ENCODE measurements at places on chromosomes 7 and 10.

DNA sequence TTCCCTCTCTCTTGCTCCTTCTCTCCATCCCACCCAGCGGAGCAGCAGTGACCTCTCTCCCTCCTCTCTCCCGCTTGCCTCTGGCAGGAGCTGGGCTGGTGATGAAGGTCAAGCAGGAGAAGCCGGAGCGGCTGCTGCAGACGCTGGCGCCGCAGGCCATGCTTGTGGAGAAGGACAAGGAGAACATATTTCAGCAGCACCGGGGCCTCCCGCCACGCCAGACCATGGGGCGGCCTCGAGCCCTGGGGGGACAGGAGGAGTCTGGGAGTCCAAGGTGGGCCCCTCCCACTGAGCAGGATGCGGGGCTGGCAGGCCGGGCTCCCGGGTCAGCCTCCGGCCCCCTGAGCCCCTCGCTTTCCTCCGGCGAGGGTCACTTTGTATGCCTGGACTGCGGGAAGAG lies 17.3 kb downstream of the ZNF775 start:
- DNase-seq = no peak

DNA sequence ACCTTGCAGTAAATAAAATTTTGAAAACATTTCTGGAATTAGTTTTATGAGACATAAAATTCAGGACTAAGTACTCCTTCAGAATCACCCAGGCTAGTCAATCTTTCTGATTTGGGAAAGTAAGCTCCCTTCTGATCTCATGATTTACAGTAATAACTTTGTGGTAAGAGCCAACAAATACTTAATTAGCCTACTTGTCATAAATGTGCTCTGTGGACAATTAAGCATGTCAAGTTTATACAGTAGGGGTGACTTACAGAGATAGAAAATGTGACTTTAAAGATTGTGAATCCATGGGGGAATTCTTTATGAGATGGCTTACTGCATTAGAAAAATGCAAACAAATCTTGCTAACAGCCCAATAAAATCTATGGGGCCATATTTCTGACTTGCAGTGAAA lies 616.9 kb upstream of the GHITM start:
- peak; percentile 68 for DNase-seq

DNA sequence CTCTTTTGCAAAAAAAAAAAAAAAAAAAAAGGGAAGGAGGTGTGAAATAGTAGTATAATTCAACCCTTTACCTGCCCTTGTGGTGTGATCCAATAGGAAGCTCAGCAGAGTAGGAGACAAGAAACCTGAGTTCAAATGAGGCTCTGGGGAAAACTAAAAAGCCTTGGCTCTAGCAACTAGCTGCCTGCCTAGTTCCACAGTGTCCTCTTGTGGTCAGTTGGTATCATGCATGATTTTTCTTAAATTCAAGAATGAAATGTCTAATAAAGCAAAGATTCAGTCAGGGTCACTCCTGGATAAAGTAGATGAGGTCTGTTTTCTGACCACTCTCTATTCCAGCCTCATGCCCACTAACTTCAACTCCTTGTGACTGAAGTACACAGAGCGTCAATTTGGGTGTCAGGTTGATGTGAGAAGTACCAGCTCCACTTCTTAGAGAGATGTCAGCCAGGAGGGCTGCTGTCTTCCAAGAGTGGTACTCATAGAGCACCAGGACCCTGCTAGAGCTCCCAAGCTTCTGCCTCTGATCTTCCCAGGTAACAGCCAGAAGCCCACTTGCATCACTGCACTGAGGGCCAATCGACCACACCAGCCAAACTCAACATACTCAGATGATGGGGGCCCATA lies 10.5 kb downstream of the LSM5 start:
- DNase-seq = peak; percentile 68

GRCh38 chr7:17939211-17939605 lies 1.1 kb downstream of the SNX13 start:
- no peak for DNase-seq

GRCh38 chr10:61078542-61079275 lies 134.7 kb upstream of the RHOBTB1 start:
- no peak for DNase-seq

GRCh38 chr7:101633511-101633910 lies 4.4 kb upstream of the MYL10 start:
- no peak for DNase-seq

DNA sequence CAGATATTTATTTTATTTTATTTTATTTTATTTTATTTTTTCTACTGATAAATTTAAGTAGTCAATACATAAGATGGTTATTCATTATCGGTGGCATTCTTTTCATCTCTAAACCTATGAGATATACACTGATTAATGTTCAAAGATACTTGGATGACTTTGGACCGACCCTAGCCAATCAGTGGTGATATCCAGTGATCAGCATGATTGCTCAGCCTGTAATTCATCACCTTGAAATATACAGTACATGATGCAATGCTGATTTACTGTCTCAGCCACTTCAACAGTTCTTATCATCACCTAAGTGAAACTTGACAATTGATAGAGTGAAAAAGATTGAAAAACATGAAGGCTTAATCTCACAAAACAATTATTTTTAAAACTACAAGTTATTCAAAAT lies 1651.0 kb downstream of the REEP3 start:
- no peak for DNase-seq

GRCh38 chr10:103227416-103227815 lies 18.3 kb upstream of the RPEL1 start:
- DNase-seq = no peak

- no peak for DNase-seq
These were observed 60.6 kb upstream of the DNAAF5 start for GRCh38 chr7:665736-666453.

GRCh38 chr7:81926-82756 lies 110.2 kb upstream of the FAM20C start:
- no peak for DNase-seq

DNA sequence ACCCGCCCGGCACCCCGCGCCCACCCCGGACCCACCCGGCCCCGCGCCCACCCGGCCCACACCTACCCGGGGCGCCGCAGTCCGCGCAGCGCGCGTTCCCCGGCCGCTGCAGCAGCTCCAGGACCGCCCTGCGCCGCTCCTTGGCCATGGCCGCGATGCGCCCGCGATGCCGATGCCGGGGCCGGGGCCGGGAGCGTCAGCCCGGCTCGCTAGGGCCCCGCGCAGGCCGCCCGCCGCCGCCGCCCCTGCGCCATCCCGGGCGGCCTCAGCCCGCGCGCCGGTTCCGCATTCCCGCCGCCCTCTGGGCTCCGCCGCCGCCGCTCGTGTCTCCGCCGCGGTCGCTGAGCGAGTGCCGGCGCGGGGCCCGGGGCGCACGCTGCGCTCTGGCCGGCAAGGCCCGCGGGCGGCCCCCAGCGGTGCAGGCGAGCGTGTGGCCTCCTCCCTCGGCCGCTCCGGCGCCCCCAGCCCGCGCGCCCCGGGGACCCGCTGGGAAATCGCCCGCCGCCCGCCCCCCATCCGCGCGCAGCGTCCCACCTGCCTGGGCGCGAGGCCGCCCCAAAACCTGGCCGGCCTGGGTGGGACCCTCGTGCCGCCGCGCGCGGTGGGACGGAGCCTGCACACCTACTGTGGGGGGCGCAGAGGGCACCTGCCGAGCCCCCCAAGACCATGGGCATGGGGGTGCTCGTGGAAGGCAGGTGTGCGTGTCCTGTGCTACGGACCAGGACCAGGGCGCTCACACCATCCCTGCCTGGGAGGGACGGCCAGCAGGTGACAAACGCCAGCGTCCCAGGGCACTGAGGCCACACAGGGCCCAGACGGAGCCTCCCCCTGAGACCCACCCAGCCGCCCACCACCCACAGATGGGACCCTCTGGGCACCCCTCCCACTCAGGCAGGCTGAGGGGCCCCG lies at the start of gene ADAP1:
ADAP1 (minus strand) TSS at position 351 of the 909 bp plus-strand sequence; CDS start at position 148, 203 bp downstream.
- peak; percentile 27 for DNase-seq

DNA sequence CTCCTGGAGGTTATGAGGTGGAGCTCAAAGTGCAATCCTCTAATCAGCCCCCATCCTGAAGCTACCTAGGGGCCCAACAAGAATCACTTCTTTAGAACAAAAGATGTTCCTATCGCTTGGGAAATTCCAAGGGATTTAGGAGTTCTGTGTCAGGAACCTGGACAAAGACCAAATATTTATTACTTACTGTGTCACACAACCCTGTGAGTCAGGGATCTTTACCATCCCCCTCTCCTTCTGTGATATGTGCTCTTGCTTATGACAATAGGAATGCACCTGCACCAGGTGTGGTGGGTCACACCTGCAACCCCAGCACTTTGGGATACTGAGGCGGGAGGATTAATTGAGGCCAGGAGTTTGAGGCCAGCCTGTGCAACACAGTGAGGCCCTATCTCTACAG lies 485.8 kb downstream of the PLXDC2 start:
- no peak for DNase-seq

DNA sequence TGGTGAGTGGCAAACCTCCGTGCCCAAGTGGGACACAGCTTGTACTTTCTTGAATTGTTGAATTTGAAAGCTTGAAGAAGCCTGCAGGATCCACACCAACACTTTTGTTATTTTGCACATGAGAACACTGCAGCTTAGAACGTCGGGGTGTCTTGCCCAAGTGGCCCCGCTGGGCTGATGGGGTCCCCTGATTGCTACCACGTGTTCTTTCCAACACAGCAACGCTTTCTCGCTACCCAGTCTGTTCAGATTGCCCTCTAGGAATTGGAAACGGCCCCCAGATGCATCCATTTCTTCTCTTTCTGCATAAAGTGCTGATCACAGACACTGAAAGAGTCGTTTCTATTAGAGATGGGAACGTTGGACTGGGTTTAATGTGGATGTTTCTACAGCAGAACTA lies 268.5 kb downstream of the ADARB2 start:
- DNase-seq = no peak

GRCh38 chr7:83677180-83677866 lies 28.4 kb upstream of the SEMA3E start:
- peak; percentile 74 for DNase-seq

DNA sequence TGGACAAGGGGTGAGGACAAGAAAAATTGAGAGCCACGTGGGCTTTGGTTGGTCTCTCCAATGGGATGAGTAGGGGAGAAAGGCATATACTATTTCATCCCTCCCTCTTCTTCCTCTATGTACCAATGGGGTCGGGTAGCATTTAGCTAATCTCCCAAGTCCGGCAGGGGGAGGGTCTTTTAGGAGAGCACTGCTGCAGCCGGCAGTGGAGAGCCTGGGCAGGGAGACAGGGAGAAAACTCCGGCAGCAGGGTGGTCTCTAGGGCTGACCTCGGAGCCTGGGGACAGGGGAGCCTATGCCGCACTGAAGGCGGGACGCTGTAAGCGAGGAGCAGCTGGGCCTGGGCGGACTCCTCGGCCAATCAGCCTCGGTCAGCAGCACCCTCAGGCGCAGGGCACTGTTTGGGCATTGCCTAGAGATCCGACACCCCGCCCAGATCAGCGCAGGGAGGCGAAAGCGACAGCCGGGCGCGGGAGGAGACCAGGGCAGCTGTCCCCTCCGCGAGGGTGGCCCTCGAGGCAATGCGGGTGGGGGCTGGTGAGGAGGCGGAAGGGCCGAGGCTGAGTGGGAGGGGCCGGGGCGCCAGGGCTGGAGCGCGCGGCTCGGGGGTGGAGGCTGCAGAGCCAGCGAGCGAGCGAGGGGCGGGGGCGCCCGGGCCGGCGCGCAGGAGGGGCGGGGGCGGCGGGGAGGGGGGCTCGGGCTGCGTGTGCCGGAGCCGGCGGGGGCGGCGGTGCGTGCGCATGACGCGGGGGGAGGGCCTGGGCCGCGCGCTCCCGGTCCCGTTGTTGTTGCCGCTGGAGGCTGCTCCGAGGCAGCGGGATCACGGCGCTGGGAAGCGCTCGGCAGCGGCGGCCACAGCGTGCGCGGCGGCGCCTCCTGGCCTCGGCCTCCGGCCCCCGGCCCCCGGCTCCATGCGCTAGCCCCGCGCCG lies at the start of gene AGAP3:
AGAP3 (plus strand) TSS at position 785 of the 930 bp plus-strand sequence. CDS start 267 bp downstream, outside the sequence.
- DNase-seq = peak; percentile 52

- DNase-seq = peak; percentile 84
These were observed 777 bp downstream of the BICC1 start for GRCh38 chr10:58513188-58514110.

GRCh38 chr10:24177636-24178035 lies 31.3 kb upstream of the KIAA1217 start:
- DNase-seq = no peak

GRCh38 chr10:95211606-95212279 lies 17.7 kb downstream of the ACSM6 start:
- DNase-seq = no peak

DNA sequence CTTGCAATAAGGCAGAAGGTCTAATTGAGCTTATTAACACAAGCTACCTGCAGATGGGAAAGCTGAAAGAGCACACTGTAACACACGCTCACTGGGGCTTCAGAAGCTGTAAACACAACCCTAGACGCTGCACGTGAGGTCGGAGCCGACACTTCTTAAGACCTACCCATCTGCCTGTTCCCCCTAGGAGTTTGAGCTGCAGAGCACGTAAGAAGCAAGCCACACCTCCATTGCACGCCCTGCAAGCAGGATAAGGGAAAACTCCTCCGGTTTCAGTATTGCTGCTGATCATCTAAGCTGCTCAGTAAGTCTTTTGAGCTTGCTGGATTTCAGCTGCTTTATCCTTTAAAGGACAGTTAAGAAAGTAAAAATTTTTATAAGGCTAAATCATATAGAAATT lies 244.0 kb upstream of the ZWINT start:
- DNase-seq = no peak

GRCh38 chr7:155395176-155395797 lies 62.6 kb upstream of the EN2 start:
- DNase-seq = no peak

- DNase-seq = no peak
These were observed 6.5 kb upstream of the CPED1 start for GRCh38 chr7:120981888-120982615.

DNA sequence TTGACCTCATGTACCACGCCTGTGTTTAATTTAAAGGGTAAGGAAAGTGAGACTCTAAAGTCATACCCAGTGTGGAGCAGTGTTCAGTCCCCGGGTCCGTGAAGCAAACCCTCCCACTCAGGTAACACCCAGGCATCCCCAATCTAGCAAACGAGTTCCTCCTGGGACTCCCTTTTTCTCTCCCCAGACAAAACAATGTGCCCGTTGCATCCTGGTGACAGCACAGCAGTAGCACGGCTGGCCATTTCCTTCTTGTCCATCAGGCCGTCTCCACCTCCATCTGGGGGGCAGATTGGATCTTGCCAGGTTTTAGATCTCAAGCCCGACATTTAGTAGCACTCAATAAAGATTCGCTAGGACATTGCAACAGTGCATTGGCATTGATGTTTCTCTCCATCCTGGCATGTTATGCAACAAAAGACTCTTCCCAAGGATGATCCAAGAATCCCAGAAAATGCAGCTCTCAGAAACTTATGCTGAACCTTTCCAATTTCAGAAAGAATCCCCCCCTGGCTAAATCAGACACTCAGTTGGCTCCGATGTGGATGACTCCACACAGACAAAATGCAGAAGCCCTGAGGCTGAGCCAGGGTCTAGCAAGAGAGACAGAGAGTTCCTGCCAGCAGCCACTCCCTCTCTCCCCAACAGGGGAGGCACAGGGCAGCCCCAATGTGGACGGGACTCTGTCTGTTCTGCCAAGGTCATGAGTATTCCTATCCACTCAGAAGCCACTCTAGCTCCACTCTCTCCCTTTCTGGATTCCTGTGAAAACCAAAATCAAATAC lies 274.5 kb upstream of the MGMT start:
- DNase-seq = no peak

Data from kidney glomerular epithelial cell (primary cell).